ENCODE measurements at places on chromosomes 5 and 9. TPM values are rescaled to one million over a fixed set of nuclear protein-coding genes. Genes with fewer than 3 reads are reported as not detected.

DNA sequence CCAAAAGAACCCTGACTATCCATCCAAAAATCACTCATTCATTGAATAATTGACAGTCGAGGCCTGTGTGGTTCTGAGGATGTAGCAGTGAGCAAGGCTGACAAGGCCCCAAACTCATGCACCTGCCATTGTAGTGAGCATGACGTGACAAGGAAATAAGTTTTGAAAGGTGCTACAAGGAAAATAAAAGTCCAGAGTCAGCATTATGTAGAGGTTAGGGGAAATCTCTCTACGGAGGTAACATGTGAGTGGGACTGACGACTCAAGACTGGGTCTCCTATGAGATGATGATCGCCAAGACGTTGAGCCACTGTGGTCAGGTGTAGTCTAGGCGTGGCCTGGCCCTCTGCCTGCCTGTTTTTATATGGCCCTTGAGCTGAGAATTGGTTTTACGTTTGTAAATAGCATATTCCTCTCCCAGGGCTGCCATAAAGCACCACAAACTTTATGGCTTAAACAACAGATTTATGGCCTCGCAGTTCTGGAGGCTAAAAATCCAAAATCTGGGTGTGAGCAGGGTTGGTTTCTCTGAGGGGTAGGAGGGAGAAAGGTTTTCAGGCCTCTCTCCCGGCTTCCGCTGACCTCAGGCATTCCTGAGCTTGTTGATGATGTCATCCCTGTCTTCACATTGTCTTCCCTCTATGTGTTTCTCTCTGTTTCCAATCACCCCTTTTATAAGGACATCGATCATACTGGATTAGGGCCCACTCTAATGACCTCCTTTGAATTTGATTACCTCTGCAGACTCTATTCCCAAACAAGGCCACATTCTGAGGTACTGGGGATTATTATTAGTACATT, 206.4 kb upstream of the EGFLAM start:
- DNase-seq, result no peak

Gene PRUNE2
- 3.8 TPM for total RNA-seq

DNA sequence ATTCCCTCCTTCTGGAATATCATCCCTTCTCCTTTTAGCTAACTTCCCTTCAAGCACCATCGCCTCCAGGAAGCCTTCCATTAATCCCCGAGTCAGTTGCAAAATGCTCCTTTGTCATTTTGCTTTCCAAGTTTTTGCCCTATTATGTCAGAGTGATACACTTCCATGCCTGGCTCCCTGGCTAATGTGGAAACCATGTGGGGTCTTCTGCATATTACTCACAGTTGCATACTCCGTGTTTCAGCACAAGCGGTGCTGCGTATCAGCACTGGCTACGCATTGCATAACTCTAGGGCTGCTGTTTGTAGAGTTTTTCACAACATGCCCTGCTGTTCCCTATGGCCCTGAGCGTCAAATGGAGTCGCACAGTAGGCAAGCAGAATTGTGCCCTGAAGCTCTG, 1.9 kb downstream of the TEX53 start:
- DNase-seq, result no peak

Gene CDC26
- 83.9 TPM for total RNA-seq

Gene JAKMIP2
- 8.4 TPM for total RNA-seq

Gene PRPF4
- 45.9 TPM for total RNA-seq

GRCh38 chr9:2292733-2293132, 277.6 kb downstream of the SMARCA2 start:
- no peak for DNase-seq

GRCh38 chr5:118788351-118788750, 200.0 kb downstream of the DTWD2 start:
- DNase-seq, result no peak

DNA sequence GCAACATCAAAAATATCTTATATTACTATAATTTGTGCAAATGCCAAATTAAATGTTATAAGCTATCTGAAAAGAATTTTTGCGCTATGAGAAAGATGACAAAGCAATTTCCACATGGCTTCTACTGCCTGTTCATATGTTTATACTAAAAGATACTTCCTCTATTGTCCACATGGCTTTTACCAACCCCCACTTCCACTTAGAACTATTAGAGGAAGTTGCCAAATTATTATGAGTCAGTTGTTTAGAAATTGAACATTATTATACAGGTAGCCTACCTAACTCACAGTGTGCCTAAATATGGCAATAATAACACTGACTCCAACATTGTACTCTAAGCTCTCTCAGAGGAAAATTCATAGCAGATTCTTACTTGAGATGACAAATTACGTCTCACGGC, 37.6 kb upstream of the SLC27A6 start:
- DNase-seq, result no peak

Gene FGD3
- total RNA-seq, result not detected

Gene SLC27A6
- 0.45 TPM for total RNA-seq

GRCh38 chr5:160342413-160342941, 27.9 kb downstream of the C1QTNF2 start:
- DNase-seq, result peak; percentile 10

- no peak for DNase-seq
Measured at GRCh38 chr9:1198085-1198484, 147.9 kb downstream of the DMRT2 start.

DNA sequence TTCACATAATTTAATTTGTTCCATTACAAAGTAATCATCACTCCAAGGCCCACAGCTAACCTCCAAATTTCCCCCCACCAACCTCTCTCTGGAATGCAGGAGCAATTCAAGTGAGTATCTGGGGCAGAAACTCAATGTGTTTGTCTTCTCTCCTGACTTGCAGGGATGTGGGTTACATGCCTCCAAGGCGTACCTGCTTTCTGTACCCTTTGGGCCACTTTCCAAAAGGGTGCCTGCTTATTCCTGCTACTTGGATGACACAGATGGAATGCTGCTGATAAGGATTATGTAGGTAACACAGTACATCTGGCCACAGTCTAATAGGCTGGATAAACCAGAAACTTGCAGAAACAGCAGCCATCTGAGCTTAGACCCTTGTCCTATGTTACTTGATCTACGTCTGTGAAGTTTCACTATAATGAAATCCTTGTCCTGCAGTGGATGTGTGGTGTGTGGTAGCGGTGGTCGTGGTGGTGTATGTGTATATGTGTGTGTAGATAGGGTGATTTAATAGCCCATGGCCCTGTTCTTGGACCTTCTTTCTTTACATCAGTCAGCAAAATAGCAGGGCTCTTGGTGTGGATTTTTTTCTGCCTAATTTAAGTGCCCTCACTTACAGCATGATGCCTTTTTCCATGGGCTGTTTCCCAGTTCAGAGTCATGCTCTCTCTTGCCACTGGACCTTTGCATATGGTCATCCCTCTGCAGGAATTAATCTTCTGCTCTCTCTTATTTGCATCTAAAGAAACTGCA, 175.9 kb downstream of the ZDHHC21 start:
- no peak for DNase-seq

Gene CATSPER3
- 0.08 TPM for total RNA-seq

- DNase-seq, result no peak
Measured at GRCh38 chr5:40672425-40672824, 7.3 kb upstream of the PTGER4 start.

Gene SLCO4C1
- total RNA-seq, result not detected

GRCh38 chr9:18675973-18676372, 202.0 kb downstream of the ADAMTSL1 start:
- no peak for DNase-seq

DNA sequence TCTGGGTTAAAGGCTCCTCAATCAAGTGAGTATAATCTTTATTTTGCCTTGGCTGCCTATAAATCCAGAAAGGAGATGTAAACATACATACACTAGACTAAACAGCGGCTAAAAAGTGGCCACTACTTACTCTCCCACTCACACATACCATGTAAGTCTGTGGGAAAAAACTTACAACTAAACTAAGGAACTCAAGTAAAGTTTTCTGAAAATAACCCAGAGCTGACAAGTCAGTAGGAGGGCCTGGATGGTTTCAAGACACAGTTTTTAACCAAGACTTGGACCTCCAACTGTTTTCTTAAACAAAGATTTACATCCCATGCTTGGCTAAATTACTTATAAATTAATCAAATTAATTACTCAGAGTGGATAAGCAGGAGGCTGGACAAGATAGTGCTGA, 64.5 kb downstream of the CEP120 start:
- DNase-seq, result peak; percentile 18

Gene CMYA5
- total RNA-seq, result 0.02 TPM

DNA sequence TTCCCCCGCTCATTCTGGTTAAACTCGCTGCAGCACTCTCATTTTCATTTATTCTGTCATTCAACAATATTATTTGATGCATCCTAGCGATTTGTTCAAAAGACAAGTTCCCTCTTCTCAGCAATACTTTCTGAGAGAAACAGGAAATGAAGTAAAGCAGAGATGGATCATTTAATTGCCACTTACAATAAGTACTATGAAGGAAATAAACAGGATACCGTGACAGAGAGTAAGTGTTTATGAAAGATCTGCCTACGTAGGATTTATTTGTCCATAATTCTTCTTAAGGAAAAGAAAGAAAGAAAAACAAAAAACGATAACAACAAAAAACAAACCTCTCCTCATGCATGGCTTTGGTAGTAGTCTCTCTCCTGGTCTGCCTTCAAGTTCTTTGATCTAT, 406.8 kb upstream of the ZNF608 start:
- DNase-seq, result no peak

- DNase-seq, result no peak
Measured at GRCh38 chr5:5424736-5425135, 2.3 kb downstream of the ICE1 start.

DNA sequence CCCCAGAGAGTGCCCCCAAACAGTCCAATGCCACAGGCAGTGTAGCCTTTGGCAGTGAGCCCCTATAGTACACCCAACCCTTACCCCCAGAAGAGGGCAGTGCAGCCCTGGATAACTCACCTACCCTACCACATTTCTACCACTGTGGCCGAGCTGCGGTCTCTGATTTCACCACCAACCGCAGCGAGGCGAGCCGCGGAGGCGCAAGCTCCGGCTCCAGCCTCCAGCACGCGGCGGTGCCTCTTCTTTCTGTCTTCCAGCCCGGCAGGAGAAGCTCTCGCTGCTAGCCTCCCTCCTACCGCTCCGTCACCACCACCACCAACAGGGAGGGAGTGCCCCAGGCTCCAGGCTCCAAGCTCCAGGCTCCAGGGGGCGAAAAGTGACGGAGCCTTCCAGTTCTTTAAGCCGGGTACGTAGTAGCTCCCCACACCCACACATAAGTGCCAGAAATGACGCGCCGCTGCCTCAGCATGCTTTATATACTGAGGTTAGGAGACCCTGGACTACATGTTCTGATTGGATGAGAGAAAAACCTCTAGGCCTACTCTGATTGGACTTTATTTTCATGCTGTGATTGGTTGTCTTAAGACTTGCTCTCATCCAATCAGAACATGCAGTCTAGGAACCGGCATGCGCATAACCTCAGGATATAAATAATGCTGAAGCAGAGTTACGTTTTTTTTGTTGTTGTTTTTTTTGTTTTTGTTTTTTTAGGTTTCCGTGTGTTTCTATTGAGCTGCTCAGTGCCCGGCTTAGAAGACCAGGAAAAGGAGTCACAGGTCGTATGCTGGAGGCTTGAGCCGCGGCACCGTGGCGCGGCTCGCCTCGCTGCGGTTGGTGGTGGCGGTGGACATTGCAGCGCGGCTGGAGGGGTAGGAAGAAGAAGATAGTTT, at the start of gene PCAT7:
Gene PCAT7, plus strand, starts transcription at position 645 of the 893 bp plus-strand sequence.
- peak; percentile 92 for DNase-seq

DNA sequence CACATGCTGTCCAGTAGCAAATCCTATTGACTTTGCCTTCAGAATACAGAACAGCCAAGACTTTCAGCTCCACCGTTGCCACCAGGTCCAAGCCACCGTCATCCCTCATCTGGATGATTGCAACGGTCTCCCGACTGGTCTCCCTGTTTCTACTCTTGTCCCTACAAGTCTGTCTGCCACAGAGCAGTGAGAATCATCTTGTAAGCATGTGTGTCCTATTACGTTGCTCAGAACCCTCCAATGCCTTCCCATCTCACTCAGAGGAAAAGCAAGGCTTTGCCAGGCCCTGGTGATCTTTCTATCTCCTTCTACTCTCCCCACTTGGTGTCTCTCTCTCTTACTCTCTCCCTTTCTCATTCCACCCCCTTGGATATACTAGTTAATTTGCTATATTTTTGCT, 76.7 kb upstream of the GDNF start:
- DNase-seq, result no peak

Gene TAF1L
- not detected for total RNA-seq

GRCh38 chr5:118919016-118919415, 69.3 kb downstream of the DTWD2 start:
- peak; percentile 34 for DNase-seq

DNA sequence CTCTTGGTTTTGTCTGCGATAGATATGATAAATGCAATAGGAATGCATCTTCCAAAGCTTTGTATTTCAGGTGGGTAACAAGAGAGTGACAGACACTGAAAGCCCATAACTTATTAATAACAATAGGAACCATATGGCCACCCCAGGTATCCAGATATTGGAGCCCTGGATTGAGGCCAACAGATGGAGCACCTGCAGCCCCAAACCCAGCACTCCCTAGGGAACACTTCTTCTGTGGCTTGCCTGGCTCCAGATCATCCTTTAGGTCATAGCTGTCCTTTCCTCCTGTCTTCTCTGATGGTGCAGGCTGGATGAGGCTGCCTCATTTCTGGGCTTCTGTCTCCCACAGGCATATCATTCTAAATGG, 5.0 kb upstream of the IL3 start:
- DNase-seq, result no peak

DNA sequence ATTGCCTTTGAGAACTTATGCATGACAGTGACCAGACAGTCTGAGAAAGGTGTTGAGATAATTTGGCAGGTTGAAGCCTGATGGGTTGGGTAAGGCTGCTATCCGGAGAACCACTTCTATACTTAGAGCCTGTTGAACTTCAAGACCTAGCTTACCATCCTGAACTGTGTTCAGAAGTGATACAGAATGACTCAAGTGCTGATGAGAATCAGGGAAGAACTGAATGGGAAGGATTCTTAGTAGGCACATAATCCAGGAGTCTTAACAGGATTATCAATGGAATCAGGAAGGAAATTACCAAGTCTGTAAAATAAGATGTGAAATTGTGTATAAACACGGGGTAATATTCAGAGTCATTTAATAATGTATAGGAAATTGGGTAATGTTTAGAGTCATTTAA, 9.0 kb upstream of the PAPPA start:
- no peak for DNase-seq

Gene IRGM
- total RNA-seq, result not detected

GRCh38 chr5:11898-12297, 80.1 kb upstream of the PLEKHG4B start:
- no peak for DNase-seq

GRCh38 chr5:1562599-1562998, 38.8 kb upstream of the LPCAT1 start:
- DNase-seq, result no peak

Data from H4 (cell line).